ENCODE measurements at places on chromosomes 12 and 14.

- no peak for DNase-seq
Observed at GRCh38 chr12:66962290-66962689, 283.4 kb upstream of the GRIP1 start.

- DNase-seq: no peak
Observed at GRCh38 chr14:65496178-65496993, 83.9 kb downstream of the FUT8 start.

- no peak for DNase-seq
Observed at GRCh38 chr12:112879191-112879705, 27.5 kb upstream of the OAS1 start.

GRCh38 chr12:120659151-120659525 is 18.7 kb downstream of the CABP1 start:
- DNase-seq: no peak

- no peak for DNase-seq
Observed at GRCh38 chr14:61192989-61193388, 88.1 kb downstream of the TMEM30B start.

GRCh38 chr12:2804393-2805142 is 7.9 kb upstream of the ITFG2 start:
- no peak for DNase-seq

GRCh38 chr12:58668233-58668632 is 252.1 kb downstream of the LRIG3 start:
- DNase-seq: no peak

GRCh38 chr14:95814363-95815225 is 62.0 kb upstream of the TUNAR start:
- DNase-seq: no peak

DNA sequence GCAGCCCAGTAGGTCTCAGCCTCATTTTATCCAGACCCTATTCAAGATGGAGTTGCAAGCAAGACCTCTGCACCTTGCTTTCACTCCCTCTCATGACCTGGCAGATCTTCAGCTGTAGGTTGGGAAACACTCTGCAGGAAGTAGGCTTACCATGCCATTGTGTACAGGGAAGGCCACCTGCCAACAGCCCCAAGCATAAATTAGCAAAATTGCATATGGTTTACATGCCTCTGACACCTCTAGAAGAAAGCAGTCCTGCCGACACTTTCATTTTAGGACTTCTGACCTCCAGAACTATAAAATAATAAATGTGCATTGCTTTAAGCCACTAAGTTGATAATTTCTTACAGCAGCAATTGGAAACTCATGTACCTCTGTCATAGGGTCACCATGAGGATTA is 96.9 kb downstream of the SLC15A4 start:
- no peak for DNase-seq

GRCh38 chr12:5685935-5686334 is 254.0 kb downstream of the NTF3 start:
- DNase-seq: no peak

DNA sequence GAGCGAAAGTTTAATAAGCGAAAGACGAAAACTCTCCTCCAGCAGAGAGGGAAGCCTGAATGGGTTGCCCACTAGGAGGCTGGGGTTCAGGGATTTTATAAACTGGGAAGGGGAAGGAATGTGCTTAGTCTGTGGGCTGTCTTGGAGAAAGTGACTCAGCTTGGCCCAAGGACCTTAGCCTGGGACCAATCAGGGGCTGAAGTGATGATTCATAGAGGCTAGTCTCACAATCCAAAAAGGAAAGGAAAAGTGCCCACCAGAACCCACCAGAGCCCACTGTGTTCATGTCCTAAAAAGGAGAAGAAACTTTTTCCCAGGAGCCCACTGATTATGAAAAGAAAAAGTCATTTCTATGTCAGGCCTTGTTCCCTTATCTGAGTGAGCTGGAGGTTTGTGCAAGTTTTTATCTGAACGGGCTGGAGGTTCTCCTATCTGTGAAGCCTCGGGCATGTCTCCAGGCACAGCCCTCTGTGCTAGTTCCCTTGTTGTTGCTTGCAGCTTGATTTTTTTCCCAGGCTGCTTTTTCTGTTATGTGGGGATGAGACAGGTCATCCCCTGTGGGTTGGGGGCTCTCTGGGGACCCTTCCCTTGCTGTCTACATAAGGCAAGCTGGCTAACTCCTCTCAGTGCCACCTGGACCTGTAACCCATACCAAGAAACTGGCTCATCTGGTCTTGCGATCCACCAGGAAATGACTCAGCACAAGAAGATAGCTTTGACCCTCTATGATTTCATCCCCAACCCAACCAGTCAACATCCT is 8.3 kb upstream of the GOLGA5 start:
- no peak for DNase-seq

- no peak for DNase-seq
Observed at GRCh38 chr14:22994762-22995275, 12.5 kb upstream of the AJUBA start.

- DNase-seq: no peak
Observed at GRCh38 chr12:116964054-116965050, 53.6 kb downstream of the FBXW8 start.

GRCh38 chr12:58425481-58426392 is 484.4 kb downstream of the ATP23 start:
- DNase-seq: no peak

GRCh38 chr12:106840243-106840642 is 65.8 kb downstream of the RIC8B start:
- DNase-seq: no peak

- DNase-seq: no peak
Observed at GRCh38 chr12:15728118-15728598, 61.0 kb downstream of the EPS8 start.

DNA sequence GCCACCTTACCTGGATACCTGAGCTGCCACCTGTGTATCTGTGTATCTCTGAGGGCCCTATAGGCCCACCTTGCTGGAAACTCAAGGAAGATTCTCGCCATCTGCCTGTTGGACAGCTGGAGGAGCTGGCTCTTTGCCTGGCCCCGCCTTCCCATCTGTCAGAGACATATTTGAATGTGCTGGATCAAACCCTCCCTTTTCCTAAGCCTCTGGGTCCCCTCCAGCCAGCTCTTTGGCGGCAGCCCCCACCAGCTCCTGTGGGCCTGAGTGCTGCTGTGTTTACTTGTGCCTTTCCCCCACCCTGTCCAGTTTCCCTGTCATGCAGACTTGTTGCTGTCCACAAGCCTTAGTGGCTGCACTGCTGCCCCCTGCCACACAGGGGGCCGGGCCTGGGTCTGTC is 55.9 kb upstream of the SRSF5 start:
- DNase-seq: no peak

DNA sequence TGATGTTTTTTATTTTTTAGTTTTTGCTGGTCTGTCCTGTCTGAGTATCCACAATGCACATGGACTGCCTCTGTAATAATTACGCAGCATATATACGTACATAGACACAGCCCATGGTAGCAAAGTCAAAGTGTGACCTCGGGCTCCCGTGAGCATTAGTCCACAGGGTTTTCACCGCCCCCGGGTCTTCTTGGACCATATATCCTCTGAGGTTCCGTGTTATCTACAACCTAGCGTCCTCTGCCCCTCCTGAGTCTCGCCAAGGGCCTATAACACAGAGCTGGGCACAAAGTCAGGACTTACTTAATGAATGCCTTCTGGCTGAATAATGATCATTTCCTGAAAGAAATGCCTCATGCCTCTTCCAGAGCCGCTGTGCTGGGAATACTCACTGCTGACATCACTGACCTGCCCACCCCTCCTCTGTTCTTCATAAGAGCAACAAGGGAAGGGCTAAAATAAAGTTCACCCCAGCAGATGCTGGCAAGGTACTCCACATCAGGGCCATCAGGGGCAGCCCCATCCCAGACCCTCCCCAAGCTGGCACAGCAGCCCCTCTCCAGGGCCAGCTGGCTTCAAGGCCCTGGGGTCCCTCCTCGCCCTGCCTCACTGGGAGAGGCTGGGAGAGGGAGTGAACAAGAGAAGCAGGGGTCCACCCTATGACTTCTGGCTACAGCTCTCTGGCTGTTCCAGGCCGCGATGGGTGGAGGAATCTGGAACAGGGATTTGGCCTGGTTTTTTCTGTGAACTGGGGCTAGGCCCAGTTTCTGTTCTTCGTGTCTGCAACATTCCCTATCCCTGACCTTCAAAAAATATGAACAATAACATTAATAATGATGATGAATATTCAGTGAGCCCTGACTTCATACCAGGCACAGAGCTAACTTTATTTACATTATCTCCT is 7.9 kb downstream of the HDAC7 start:
- DNase-seq: no peak
